ENCODE measurements at places on chromosomes 1 and 21. TPM values are rescaled to one million over a fixed set of nuclear protein-coding genes. Genes with fewer than 3 reads are reported as not detected.

Gene LZIC
- total RNA-seq = 28.0 TPM

GRCh38 chr1:151371370-151372057 is 991 bp downstream of the SELENBP1 start:
- DNase-seq = no peak

Gene PAPPA2
- 0.46 TPM for total RNA-seq

DNA sequence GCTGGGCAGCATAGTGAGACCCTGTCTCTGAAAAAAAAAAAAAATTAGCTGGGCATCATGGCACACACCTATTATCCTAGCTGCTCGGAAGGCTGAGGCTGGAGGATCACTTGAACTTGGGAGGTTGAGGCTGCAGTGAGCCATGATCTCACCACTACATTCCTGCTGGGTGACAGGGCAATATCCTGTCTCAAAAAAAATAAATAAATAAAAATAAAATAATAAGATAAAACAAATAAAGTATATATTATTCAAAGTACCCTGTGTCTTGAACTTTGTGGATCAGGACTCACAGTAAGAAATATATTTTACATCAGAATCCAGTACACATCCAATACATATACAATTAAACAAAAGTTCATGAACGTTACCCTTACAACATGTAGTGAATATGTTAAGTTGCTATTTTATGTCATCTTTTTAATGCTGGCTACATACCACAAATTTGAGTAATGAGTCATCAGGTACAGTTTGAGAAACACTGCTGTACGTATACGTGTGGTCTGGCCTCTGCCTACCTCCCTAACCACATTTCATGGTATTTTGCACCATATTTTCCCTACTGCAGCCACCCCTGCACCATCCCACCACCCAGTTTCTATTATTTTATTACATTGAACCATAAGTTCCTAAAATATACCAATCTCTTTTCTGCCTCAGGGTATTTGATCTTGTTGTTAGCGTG is 4.4 kb downstream of the NME7 start:
- DNase-seq = peak; percentile 22

DNA sequence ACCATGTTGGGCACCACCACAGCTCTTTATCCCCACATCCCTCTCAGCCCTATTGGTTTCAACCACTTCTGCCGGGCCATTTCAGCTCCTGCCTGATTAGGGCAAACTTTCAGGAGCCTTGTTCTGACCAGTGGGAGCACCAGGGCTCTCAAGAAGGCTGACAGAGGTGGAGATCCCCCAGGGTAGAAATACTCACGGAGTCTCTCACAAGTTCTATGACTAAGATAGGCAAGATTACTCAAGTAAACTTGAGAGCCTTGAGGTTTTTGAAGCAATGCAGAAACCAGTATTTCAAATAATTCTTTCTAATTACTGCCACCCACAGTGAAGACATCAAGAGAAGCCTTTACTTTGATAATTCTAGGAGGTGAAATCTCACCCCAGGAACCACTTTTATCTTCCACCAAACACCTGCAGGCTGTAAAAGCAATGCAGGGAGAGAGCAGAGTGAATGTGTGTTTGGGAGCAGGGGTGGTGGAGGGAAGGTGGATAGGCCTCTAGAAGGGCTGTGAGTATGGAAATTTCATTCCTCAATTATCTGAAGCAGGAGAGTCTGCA is 6.6 kb upstream of the PTCH2 start:
- no peak for DNase-seq

Gene C4BPA
- not detected for total RNA-seq

DNA sequence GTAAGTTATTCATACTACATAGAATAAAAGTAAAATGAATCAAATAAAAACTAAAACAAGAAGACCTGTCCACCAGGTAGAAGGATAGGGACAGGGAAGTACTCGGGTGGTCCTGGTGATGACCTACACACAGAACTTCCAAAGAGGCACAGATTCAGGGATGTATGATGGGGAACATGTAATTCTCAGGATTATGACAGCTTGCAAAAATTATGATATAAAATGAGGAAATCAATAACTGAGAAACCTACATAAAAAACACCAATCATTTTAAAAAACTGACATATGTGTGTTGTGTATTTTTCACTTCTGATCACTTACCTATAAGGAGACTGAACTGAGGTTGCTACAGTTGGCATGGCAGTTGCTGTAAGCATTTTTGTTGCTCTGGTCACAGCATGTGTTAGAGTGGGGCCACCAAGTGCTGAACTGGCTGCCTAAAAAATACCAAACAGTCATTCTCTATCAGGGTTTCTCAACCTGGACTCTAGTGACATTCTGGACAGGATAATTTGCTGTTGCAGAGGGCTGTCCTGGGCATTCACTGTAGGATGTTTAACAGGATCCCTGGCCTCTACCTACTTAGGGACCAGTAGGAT is 73.8 kb downstream of the USP24 start:
- no peak for DNase-seq

- DNase-seq = no peak
Observed at GRCh38 chr1:184629266-184629665, 125.4 kb downstream of the EDEM3 start.

DNA sequence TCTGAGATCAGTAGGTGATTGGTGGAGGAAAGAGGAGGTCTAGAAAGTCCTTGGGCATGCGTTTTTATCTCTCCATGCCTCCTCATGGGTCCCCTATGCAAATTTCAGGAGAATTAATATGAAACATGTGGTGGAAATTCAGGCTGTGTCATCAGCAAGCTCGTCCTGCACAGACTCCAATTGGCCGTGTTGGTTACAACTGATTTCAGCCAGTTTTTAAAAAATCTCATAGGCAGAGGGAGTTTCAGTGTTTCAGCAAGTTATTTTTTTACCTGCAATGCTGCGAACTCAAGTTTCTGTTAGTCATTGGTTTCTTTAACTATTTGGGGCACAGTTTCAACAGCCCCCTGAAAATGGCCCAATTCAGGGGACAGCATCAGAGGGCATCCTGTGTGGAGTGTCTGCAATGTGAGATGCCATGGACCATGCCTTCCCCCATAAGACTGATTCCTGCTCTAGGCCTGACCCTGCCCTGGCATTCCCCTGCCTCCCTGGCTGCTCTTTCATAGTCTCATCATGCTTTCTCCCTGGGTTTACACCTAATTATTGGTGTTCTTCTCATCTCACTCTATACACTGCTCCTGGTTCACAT is 59.9 kb downstream of the C1orf198 start:
- no peak for DNase-seq

Gene OR2G6
- not detected for total RNA-seq

Gene TMIGD3
- not detected for total RNA-seq

Gene FCRLB
- total RNA-seq = 0.23 TPM

DNA sequence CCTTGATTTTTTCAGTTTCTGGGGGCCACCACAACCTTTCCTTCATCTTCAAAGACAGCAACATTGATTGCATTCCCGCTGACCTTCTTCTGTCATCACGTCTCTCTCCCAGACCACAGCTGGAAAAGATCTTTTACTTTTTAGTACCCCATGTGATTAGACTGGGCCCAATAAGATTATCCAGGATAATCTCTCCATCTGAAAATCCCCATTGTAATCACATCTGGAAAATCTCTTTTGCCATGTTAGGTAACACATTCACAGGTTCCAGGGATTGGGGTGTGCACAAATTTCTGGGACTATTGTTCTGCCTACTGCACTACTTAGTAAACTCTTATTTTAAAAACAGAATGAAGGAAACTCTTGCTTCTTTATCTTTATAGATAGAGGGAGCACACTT is 47.1 kb upstream of the INSL5 start:
- no peak for DNase-seq

DNA sequence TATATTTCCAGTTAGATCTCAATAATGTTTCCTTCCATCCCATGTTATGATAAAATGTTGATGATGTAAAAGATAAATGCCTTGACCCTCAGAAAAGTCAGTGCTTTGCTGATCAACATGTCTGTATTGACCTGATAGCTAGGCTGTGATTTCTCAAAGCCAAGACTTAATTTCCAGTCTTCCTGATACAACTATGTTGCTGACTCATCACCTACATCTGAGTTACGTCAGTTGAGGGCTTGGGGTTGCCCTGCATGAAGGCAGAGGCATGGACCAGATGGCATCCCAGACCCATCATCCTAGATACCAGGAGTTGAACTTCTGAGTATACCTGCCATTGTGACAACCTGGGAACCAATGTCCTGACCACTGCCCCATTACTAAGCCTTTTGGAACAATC is 4.8 kb downstream of the LCE1D start:
- no peak for DNase-seq

Gene TAS1R3
- 3.1 TPM for total RNA-seq

Gene SNIP1
- total RNA-seq = 27.0 TPM

Gene PODN
- total RNA-seq = not detected

DNA sequence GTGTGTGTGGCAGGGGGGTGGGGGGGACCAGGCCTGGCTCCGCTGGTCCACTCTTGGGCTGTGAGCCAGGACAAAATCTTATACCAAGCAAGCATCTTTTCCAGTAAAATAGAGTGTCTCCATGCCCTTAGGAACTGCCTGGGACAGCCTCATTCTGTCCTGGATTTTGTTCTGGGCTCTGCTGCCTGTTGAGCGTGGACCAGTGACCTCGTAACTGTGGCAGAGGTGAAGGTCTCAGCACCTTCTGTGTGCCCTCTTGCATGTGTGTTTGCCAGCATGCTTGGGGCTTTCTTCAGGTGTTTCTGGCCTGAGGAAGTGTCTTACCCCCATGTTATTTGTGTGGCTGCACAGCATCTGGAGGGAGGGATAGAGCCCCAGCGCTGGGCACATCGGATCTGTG is 45.7 kb downstream of the GALNT2 start:
- no peak for DNase-seq

Gene SPATA17
- total RNA-seq = not detected

DNA sequence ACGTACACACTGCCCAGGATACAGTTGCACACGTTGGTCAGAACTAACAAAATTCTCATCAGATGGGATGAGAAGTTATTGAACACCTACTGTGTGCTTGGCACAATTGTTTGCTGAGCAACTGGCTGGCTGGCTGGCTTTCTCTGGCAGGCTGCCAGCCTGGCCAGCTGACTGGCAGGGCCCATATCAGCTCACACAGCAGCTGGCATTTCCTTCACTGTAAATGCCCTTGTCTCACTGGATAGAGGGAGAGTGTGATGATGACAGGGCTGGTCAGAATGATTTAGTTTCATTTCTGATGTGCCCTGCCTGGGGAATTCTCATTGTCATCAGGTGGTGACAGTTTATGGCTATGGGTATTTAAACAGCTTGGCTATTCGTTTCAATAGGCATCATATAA is 15.8 kb downstream of the CAMK2N1 start:
- no peak for DNase-seq

Gene ELF3
- total RNA-seq = 0.56 TPM

DNA sequence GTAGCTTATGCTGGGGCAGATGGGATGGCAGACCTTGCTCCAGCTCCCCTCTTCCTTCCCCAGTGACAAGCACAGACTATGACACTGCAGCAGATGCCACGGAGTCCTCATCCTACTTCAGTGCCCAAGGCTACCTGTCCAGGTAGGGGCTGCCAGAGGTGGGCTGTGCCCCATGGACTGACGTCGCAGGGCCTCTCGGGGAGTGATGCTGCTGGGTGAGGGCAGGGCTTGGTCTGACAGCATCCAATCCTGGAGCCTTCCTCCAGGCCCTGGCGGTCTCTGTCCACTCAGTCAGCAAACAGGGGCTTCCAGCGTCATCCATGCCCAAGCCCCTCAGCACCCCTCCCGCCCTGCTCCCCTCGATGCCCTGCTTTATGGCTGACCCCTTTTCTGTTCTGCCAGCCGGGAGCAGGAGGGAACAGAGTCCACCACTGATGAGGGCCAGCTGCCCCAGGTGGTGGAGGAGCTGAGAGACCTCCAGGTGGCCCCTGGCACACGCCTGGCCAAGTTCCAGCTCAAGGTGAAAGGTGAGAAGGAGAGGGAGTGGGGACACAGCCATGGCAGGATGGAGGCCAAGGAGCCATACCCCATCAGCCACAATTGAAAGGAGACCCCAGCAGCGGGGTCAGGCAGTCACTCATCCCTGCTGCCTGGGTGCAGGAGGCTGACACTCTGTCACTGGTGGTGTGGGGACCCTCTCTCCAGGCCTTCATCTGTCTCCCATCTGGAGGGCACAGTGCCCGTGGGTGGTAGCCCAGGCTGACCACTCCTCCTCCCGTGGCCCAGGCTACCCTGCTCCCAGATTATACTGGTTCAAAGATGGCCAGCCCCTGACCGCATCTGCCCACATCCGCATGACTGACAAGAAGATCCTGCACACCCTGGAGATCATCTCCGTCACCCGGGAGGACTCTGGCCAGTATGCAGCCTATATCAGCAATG is 73.6 kb downstream of the TRIM11 start:
- DNase-seq = no peak

Gene HOOK1
- total RNA-seq = 7.7 TPM

Gene ATAD3C
- 0.17 TPM for total RNA-seq

DNA sequence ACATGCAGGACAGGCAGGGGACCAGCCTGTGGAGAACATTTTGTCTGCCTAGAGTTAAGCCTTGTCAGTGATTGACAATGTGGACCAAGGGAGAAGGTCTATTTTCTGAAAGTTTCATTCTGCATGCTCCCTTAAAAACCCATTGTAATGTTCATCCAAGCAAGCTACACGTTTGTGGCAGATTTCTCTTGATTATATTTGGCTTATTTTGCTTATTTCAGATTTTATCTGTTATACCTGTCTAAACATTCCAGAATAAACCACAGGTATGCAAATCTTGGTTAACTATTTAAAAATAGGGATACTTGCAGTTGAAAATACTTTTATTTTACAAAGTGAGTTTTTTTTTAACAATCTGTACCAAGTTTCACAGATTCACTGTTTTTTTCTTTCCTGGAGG is 78.2 kb upstream of the F3 start:
- no peak for DNase-seq

GRCh38 chr1:40053138-40053887 is 12.8 kb downstream of the CAP1 start:
- DNase-seq = no peak

Gene SH2D2A
- 63.5 TPM for total RNA-seq

Gene CFHR1
- not detected for total RNA-seq

DNA sequence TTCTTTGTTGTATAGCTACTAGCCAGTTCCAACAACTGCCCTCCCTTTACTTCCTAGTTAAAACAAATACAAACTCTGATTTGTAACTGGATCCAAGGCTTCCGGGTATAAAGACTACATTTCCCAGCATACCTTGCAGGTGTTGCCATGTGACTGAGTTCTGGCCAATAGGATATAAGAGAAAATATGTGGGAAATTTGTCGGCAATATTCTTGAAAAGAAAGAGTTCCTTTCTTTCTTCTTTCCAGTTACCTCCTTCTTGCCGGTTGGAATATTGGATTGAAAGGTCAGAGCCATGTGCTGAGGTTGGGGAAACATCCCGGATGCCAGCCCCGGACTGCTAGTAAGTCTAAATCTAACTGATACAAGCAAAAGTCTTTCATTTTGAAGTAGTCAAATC is 23.0 kb upstream of the ZBTB40 start:
- DNase-seq = peak; percentile 59

GRCh38 chr1:60974524-60975372 is 107.6 kb upstream of the NFIA start:
- DNase-seq = no peak

Gene GFI1
- total RNA-seq = 49.6 TPM

GRCh38 chr1:224377676-224378006 is 21.0 kb downstream of the CNIH4 start:
- peak; percentile 22 for DNase-seq

Measured in activated CD4-positive, alpha-beta T cell treated with anti-CD3 and anti-CD28 coated beads, Interleukin-2, amount 10 ng/mL, durations not matched to agents 7 days and 5 days (primary cell).